ENCODE measurements at places on chromosomes 11 and 22.

DNA sequence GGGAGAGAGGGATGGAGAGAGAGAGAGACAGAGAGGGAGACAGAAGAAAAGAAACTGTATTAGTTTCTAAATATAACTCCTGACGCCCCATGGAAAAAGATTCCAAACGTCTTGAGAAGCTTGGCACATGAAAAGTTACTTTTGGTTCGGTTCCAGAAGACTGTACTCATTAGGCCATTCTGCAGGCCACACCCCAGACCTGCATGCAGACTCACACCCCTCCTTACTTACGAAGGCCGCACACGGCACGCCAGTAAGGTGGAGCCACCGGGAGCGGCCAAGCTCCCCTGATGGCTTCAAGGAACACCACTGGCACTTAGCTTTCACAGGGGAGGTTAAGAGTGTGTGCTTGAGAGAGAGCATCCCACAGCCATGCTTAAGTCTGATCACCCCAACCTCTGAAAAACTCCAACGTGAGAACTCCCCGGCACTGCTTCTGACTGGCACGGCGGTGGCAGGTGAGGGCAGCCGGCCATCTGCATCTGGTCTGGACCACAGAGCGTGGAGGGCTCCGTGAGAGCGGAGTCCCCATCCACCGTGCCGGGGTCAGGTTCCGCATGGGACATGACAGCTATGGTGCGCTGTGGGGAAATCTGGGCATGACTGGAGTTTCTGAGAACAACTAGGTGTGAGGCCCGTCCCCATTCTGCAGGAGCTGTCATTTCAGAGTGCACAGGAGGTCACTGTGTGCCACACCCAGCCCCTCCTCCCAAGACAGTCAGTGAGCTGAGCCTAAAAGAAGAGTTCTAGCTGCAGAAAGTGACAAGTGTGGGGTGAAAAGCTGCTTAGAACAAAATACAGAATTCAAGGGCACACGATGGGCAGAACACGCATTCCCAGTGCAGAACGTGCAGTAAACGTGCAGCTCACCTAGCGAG, 62.4 kb downstream of the MYH9 start:
- no peak for DNase-seq

GRCh38 chr22:43733138-43733537, 79.0 kb downstream of the EFCAB6 start:
- DNase-seq = no peak

GRCh38 chr22:46393873-46394272, 58.4 kb downstream of the TRMU start:
- no peak for DNase-seq

- no peak for DNase-seq
These were observed 2.7 kb upstream of the CLMP start for GRCh38 chr11:123197711-123198110.

- no peak for DNase-seq
These were observed 58.0 kb upstream of the GLYATL1B start for GRCh38 chr11:59028105-59028504.
